Globus pallidus (tissue), 1 donor: ENCODE measurements at places on chromosomes 6 and 20.

DNA sequence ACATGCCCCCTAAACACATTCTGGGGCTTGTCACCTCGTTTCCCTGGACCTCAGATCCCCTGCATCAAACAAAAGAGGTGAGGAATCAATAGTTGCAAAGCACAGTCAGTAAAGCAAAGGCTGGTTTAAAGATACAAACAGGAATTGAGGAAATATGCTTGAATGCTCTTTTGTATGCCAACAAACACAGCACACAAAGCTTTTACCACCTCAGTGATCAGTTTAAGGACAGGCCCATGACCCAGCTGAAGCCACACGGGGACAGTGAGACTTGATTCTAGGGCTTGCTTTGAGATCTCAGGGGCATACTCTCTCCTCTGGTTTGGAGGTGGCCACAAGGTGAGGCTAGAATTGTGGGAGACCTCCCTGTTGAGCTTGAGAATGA is 182.9 kb upstream of the CST7 start:
- DNase-seq, result no peak

GRCh38 chr20:8903655-8904605 is 165.0 kb upstream of the PLCB4 start:
- DNase-seq, result no peak

- DNase-seq, result no peak
These were observed 30.8 kb downstream of the SF3B5 start for GRCh38 chr6:144064402-144065212.

DNA sequence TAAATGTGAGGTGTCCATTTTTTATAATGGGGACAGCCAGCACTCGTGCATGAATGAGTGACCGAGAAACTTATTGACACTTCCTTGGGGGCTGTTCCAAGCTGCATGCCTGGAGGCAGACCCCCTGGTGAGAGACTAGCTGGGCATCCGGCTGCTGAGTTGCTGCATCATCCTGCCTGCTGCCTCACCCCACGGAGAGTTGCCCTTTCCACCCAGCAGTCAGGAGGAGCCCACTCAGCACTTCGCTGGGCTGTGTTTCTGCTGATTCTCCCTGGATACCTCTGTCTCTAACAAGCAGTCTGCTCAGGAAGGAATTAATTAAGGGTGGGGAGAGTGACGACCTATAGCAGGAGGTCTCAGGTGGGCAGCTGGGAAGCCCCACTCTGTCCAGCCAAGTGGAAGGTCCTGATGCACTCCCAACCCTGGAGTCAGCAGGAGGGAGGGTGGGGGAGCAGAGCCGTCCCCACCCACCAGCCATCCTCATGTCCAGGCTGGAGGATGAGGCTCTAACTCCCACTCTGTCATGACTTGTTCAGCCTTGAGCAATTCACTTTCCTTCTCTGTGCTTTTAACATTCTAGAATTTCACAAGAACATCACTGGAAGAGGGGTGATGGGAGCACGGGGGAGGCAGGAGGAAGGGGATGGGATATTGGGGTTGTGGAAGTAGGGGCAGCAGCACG is 177.3 kb downstream of the LRFN2 start:
- no peak for DNase-seq

- DNase-seq, result no peak
These were observed 32.2 kb upstream of the HEY2 start for GRCh38 chr6:125717120-125717731.

GRCh38 chr6:36697481-36697903 is at the start of gene RAB44:
Gene RAB44 (plus strand): TSS chr6:36697826. CDS start chr6:36704236, 6,410 bp downstream.
- DNase-seq, result no peak

- no peak for DNase-seq
These were observed 315.1 kb downstream of the SMOC2 start for GRCh38 chr6:168756009-168756634.

DNA sequence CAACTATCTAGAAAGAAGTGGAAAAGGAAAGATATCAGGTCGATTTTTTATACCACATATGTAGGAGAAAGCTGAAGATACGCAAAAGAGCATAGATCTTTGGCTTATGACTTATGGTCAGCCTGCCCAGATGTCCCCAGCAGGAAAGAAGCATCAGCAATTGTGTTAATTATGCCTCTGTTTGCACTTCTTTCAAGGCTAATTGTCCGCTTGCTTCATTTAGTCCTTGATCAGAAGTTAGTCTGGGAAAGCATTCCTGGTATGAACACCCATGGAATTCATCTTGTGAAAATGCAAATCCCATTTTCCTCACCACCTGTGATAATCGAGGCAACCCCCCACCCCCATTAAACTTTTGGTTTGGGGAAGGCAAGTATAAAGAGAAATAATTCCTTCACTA is 62.8 kb downstream of the ATP9A start:
- DNase-seq, result no peak
